ENCODE measurements at places on chromosomes 7 and 10.

- no peak for DNase-seq
Observed at GRCh38 chr10:14585287-14586193, 189.2 kb downstream of the FAM107B start.

DNA sequence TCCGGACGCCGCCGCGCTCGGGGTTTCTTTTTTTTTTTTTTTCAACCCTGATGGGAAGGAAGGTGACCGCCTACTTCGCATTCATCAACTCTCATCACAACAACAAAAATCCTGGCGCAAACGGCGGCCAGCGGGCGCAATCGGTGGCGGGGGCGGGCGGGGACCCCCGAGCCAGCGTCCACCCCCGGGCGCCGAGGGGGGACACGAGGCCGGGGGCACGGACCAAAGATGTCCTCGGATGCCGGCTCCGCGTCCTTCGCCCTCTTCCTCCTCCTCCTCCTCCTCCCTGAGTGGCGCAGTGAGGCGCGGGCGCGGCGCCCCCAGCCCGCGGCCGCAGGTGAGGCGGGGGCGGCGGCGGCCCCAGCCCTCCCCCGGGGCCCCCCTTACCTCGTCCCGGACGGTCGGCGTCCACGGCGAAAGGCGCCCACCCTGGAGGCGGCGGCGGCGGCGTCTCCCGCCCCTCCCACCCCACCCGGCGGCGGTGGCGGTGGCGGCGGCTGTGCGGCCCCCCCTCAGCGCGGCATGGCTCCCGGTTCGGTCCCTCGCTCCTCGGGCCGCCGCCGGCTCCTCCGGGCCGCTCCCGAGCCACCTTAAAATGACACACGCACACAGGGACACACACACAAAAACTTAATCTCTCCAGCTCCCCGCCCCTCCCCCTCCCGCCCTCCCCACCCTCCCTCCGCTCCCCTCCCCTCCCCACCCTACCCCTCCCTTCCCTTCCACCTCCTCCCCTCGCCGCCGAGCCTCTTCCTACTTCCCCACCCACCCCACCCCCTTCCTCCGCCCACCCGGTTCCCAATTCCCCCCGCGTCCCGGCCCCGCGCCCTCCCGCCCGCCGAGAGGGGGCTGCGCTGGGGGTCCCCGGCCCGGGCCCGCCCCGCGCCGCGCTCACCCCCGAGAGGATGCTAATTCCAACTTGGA, at the start of gene CTBP2:
CTBP2 (minus strand) TSS at position 632 of the 924 bp plus-strand sequence.
- no peak for DNase-seq

- no peak for DNase-seq
Observed at GRCh38 chr7:134593530-134594392, 44.9 kb downstream of the AKR1B15 start.

- no peak for DNase-seq
Observed at GRCh38 chr10:80569131-80569895, 31.6 kb downstream of the SH2D4B start.

GRCh38 chr10:51629934-51630639, 69.3 kb downstream of the CSTF2T start:
- no peak for DNase-seq

- no peak for DNase-seq
Observed at GRCh38 chr7:133535308-133535707, 282.4 kb downstream of the EXOC4 start.

DNA sequence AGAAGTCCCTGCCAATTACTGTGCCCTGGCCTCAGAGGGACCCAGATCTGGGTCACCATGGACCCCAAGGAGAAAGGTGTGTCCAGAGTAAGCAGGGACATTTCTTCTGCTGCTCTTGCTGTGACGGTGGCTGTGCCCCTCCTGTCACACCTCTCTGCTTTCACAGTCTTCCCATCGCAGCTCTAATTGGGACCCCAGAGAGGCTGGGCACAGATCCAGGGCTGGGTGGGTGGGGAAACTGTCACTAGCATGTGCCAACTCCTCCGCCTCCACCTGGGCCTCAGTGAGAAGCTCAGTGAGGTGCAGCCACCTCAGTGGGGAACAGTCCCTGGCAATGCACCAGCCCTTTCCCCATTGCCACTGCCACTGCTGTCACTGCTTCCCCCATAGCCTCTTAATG, 37.3 kb upstream of the ADCYAP1R1 start:
- no peak for DNase-seq

GRCh38 chr10:70306181-70306705, 22.4 kb upstream of the NPFFR1 start:
- no peak for DNase-seq

GRCh38 chr10:131797626-131798025, 103.2 kb upstream of the PPP2R2D start:
- no peak for DNase-seq

- DNase-seq = no peak
Observed at GRCh38 chr7:81484261-81484660, 285.6 kb downstream of the HGF start.

GRCh38 chr10:37619336-37619735, 238.1 kb downstream of the ZNF248 start:
- DNase-seq = no peak

- DNase-seq = no peak
Observed at GRCh38 chr10:123158682-123159081, 4.5 kb downstream of the BUB3 start.

DNA sequence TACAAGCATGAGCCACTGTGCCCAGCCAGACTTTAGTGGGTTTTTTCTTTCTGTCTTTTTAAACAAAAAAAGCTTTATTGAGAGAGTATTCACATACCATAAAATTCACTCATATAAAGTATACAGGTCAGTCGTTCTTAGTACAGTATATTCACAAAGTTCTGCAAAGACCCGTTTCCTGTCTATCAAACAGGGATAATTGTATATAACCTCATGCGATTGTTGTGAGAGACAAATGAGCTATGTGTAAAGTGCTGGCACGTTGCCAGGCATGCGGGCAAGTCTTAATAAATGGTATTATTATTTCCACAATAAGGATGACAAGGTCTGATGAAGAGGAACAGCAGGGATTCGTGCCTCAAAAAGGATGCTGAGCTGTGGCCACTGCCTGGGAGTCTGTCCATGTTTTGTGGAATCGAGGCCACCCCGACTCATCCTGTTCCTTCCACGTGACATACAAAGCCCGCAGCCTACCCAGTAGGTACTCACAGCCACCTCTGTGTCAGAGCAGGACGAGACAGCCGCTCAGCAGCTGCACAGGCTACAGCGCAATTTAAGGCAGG, 51.6 kb downstream of the SMKR1 start:
- peak; percentile 38 for DNase-seq

GRCh38 chr10:33040436-33040835, 82.4 kb upstream of the ITGB1 start:
- no peak for DNase-seq

DNA sequence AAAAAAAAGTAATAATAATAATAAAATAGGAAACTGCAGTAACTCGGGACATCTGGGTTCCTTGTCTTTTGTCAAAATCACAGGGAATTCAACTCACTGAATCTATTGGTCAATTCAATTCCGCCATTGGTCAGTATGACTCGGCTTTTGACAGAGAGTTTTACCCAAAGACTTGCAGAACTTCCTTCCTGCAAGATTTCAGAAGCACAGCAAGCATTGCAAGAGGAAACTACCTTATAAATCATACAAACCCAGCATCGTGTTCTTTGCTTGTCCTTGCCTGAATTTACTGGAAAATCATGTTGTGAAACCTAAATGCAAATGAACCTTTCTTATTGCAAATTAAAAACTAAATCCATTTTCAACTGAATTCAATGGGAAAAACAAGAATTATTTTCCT, 15.5 kb downstream of the KLF6 start:
- DNase-seq = no peak

- DNase-seq = no peak
Observed at GRCh38 chr7:2583798-2584580, 25.2 kb downstream of the IQCE start.

DNA sequence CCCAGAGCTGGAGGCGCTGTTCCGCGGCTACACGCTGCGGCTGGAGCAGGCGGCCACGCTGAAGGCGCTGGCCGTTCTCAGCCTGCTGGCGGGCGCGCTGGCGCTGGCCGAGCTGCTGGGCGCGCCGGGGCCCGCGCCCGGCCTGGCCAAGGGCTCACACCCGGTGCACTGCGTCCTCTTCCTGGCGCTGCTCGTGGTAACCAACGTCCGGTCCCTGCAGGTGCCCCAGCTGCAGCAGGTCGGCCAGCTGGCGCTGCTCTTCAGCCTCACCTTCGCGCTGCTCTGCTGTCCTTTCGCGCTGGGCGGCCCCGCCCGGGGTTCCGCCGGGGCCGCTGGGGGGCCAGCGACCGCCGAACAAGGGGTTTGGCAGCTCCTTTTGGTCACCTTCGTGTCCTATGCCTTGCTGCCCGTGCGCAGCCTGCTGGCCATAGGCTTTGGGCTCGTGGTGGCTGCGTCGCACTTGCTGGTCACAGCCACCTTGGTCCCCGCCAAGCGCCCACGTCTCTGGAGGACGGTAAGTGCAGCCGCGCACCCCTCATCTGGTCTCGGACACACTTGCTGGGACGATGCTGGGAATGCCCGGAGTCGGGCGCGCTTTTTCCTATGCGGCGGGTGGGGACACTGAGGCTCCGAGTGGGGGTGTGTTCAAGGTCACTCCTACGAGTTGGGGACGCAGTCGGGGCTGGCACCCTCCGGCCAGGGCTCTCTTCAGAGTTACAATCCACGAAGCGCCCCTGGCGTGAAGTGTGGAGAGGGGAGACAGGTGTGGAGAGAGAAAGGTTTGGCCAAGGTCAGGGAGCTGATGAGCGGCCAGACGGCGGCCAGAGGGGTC, 717 bp downstream of the ADCY1 start:
- no peak for DNase-seq

DNA sequence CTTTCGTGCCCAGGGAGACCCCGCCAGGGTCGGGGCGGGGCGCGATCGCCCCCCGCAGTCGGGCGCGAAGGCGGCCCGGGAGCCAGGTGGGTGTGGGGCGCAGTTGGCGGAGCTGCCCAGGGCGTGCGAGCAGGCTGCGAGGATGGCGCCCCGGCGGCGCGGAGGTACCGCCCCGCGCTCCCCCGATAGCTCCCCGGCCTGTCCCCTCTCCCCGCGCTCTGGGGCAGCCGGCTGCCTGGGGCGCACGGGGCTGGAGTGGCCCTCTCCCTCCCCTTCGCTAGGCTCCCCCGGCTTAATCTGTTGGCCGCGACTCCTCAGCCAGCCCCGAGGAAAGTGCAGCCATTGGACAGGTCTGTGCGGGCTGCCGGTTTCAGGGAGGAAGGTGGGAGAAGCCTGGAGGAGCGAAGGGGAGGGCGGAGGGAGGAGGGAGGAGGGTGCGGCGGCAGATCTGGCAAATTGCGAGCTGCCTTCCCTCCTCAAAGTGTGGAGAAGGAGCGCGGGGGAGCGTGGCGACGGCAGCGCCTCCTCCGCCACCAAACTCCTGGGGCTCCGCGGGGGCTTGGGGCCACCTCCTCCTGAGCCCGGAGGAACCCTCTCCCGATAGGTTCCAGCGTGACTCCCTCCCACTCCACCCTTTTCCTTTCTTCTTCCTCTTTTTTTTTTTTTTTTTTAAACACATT, 361 bp upstream of the PLXDC2 start:
- no peak for DNase-seq

DNA sequence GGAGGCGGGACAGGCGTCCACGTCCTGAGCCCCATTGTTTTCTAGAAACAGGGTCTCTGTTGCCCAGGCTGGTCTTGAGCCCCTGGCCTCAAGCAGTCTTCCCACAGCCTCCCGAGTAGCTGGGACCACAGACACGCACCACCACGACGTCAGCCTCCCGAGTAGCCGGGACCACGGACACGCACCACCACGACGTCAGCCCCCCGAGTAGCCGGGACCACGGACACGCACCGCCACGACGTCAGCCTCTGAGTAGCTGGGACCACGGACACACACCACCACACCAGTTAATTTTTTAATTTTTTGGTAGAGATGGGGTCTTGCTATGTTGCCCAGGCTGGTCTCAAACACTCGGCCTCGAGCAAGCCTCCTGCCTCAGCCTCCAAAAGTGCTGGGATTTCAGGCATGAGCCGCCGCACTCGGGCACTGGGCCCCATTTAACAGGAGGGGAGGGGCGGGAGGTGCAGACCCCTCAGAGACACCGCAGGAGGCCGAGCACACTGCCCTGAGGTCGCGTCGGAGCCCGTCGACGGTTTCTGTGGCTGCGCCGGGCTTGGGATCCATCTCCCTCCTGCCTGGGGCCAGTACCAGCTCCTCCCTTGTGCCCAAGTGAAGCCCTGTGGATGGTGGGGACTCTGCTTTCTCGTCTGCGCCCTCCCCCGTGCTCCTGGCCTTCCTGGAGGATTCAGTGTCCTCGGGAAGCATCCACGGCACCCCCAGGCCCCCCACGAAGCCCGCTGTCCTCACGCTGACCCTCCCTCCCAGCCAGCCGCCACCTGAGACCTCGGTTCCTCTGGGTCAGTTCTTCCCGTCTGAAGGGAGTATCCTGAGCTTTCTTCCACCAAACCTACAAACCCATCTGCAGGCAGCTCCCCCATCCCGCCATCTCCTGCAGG, 13.0 kb downstream of the FAM20C start:
- no peak for DNase-seq

- no peak for DNase-seq
Observed at GRCh38 chr7:45593121-45593541, 19.0 kb downstream of the ADCY1 start.

GRCh38 chr7:64307254-64308015, 6.3 kb upstream of the ZNF736 start:
- peak; percentile 89 for DNase-seq

DNA sequence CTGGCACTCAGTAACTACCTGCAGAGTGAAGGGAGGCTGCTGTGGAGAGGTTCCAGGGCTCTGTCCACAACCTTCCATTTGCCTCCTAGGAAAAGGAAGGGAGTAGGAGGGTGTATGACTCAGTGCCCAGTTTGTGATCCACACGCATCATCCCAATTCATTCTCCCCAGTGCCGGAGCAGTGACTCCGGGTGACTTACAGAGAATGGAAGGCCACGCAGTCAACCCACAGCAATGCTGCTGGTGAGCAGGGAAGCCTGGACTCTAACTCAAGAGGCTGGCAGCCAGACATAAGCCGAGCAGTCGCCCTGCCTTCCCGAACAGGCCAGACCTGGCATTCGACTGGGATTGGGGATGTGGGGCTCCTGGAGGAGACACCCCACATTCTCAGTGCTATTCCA, 139.9 kb downstream of the SH3PXD2A start:
- DNase-seq = no peak

- no peak for DNase-seq
Observed at GRCh38 chr7:141557360-141557759, 6.2 kb downstream of the AGK start.

- no peak for DNase-seq
Observed at GRCh38 chr10:4649886-4650508, 176.0 kb upstream of the AKR1E2 start.

DNA sequence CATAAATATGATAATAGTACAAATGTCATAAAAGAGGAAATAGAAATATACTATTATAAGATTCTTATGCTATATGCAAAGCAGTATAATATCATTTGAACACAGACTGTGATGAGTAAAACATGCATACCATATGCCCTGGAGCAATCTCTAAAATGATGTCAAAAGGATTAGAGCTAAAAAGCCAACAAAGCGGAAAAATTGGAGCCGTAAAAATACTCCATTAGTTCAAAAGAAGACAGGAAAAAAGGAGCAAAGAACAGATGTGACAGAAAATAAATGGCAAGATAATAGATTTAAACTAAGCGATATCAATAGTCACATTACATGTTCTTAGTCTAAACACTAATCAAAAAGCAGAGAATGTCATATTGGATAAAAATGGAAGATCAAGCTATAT, 191.0 kb upstream of the PLPP4 start:
- no peak for DNase-seq

Data from activated CD4-positive, alpha-beta T cell treated with anti-CD3 and anti-CD28 coated beads, Interleukin-2, Interleukin-4, amounts not matched to agents 100 ng/mL and 50 ng/mL, durations not matched to agents 16 hours and 8 hours (primary cell).